ENCODE measurements at places on chromosomes 16 and 17.

- DNase-seq = no peak
Measured at GRCh38 chr16:46650254-46650623, 29.1 kb upstream of the SHCBP1 start.

DNA sequence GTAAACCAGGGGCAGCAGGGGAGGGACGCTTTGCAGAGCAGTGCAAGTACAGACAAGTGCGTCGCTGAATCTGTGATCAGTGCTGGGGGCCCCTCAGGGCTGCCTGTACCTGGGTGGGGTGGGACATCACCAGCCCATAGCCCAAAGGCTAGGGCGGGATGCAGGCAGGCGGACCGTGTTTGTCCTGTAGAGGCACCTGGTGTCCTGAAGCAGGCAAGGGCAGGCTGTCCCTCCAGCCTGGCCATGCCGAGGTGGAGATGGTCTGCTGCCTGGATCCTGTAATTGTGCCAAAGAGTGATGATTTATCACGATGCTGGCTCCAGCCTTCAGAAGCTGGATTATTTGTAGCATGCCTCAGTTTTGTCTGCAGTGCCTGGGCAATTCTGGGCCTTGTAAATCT lies 137.9 kb upstream of the GSE1 start:
- DNase-seq = no peak

GRCh38 chr16:26395700-26396099 lies 671.0 kb upstream of the C16orf82 start:
- DNase-seq = no peak

GRCh38 chr17:75814900-75815373 lies 29.3 kb downstream of the UNC13D start:
- DNase-seq = no peak

- DNase-seq = no peak
Measured at GRCh38 chr17:75755205-75755901, 9.6 kb downstream of the GALK1 start.

DNA sequence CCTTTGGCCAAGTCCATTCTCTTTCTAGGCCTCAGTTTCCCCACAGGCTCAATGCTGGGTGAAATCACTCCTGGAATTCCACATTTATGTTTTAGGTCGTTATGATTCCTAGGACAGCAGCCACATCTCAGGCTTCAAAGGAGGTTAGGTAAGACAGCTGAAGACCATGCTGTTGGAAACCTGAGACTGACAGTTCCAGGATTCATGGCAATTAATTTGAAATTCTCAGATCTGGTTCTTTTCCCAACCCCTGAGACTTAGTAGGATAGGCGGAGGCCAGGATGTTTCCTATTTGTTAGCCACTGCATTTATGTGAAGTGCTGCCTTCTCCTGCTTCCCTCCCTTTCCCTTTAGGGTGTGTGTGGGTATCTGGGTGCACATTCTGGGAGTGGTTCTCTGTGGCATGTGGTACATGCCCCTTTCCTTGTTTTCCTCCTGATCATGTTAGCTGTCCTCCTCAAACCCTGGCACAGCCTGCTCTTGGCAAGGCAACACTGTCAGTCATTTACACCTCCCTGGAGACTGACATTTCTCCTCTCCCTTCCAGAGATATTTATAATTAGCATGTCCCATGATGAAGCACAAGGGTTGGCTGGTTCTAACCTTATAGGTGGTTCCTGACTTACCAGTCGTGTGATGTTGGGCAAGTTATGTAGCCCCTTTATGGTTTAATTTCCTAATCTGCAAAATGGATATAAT lies 91.4 kb upstream of the SALL1 start:
- no peak for DNase-seq

- DNase-seq = no peak
Measured at GRCh38 chr16:68659412-68660358, 14.6 kb downstream of the CDH3 start.

Data from stimulated activated CD4-positive, alpha-beta T cell treated with anti-CD3 and anti-CD28 coated beads, TNF-alpha, amount 100 ng/mL, for 48 hours (primary cell).